ENCODE measurements at places on chromosomes 3 and 15. TPM values are rescaled to one million over a fixed set of nuclear protein-coding genes. Genes with fewer than 3 reads are reported as not detected.
A peak's percentile ranks its signal among the peaks of the same experiment; 100 is the strongest.

MOBP gene
- polyA plus RNA-seq, result 204 TPM

GRCh38 chr15:66600240-66600627 lies 34.4 kb upstream of the LCTL start:
- DNase-seq, result no peak

TMC3 gene
- not detected for polyA plus RNA-seq

- no peak for DNase-seq
These were observed 11.7 kb upstream of the ZNF148 start for GRCh38 chr3:125386811-125387210.

DNA sequence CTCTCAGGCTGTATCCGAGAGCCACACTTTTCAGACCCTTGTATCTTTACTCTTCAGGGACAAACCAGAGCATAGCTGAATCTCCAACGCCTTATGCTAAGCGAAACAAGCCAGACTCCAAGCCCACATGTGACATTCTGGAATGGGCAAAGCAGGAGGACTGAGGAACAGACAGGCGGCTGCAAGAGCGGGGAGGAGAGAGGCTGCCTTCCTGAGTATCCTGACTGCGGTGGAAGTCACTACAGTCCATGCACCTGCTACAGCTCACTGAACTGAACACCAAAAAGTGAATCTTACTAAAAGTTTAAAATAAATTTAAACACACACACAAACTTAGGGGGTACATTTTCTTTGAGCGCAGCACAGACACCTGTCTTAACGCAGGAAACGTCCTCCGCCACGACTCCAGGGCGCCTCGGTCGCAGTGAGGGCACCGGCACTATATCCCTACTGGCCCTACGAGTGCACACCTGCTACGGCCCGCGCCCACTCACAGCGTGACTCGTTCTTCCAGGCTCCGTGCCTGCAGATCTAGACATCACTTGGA lies 1.4 kb downstream of the CYFIP1 start:
- peak; percentile 50 for DNase-seq

GRCh38 chr3:135444058-135444457 lies 521.5 kb upstream of the PPP2R3A start:
- no peak for DNase-seq

- DNase-seq, result peak; percentile 78
These were observed 1.5 kb downstream of the MEGF11 start for GRCh38 chr15:66251790-66252684.

SPATA12 gene
- polyA plus RNA-seq, result not detected

ROPN1 gene
- polyA plus RNA-seq, result not detected

- DNase-seq, result no peak
These were observed 63.9 kb downstream of the CHAC1 start for GRCh38 chr15:41017066-41017735.

DNA sequence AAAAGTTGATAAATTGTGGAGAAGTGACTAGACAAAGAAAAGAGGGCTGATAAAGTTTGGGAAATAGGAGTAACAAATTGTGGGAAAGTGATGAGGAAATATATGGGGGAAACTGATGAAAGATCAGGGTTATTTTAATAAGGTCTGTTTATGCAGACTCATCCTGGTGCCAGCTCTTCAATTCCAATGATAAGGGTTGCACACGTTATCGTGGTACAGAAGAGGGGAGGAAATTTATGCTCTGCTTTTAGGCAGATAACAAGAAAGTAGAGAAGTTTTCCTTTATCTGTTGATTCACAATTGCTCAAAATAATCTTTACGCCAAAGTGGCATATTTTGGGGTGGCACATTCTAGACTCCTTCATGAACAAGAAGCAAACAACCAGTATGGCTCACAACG lies 32.1 kb upstream of the LIPC start:
- no peak for DNase-seq

CATSPER2 gene
- polyA plus RNA-seq, result 2.3 TPM

- peak; percentile 6 for DNase-seq
These were observed 185.5 kb upstream of the GPR149 start for GRCh38 chr3:154615471-154615870.

DNA sequence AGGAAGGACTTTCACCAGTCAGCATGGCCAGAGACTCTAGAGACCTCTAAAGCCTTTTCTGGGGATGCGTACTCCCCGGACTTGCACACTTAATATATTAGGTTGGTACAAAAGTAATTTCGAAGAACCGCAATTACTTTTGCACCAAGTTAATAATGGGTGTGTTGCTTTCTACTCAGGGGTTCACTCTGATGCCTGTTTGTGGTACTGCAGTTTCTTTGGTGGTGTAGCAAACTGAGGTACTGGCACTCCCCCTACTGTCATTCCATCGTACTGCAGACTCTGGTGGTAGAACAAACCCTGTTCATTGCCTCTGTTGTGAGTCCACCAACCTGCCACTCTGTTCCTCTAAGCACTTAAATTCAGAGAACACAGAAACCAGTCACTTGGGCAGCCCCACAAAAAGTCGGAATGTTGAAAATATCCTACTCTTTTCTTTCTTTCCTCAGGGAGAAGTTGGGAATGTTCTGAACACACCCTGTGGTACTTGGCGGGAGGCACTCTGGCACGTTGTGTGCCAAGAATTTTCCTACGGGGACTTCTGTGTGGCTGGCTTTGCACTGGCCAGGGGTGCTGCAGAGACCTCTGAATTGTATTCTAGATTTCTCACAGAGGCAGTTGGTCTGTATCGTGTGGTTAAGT lies 46.3 kb downstream of the GABRG3 start:
- peak; percentile 73 for DNase-seq

- no peak for DNase-seq
These were observed 144.9 kb downstream of the FEZF2 start for GRCh38 chr3:62228467-62228866.

ERICH6 gene
- polyA plus RNA-seq, result not detected

RBSN gene
- polyA plus RNA-seq, result 12.6 TPM

- no peak for DNase-seq
These were observed 2.8 kb downstream of the NR2E3 start for GRCh38 chr15:71812966-71813722.

- no peak for DNase-seq
These were observed 176.6 kb downstream of the USP13 start for GRCh38 chr3:179829401-179829800.

PLS1 gene
- 16.2 TPM for polyA plus RNA-seq

DNA sequence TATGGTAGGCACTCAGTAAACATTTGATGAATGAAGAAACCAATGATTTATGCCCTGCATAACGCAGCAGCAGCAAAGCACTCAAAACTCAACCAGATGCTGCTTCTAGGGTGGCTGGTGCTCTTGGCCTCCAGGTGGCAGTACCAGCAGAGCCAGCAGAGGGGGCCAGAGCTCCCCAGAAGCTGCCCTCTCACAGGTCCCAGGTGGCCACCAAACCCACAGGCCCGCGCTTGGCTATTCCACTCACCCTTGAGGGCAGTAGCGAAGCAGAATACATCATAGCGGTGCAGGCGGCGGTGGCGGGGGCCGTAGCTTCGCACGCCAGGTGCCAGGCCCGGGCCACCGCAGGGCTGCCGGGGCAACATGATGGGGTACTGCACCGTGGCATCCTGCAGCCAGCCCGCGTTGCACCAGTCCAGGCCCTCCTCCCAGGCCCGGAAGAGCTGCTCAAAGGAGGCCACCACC lies 16.6 kb downstream of the HAPLN3 start:
- no peak for DNase-seq

All from brain (organoid and tissue), 16 donors.